ENCODE measurements at places on chromosomes 16 and 17.

DNA sequence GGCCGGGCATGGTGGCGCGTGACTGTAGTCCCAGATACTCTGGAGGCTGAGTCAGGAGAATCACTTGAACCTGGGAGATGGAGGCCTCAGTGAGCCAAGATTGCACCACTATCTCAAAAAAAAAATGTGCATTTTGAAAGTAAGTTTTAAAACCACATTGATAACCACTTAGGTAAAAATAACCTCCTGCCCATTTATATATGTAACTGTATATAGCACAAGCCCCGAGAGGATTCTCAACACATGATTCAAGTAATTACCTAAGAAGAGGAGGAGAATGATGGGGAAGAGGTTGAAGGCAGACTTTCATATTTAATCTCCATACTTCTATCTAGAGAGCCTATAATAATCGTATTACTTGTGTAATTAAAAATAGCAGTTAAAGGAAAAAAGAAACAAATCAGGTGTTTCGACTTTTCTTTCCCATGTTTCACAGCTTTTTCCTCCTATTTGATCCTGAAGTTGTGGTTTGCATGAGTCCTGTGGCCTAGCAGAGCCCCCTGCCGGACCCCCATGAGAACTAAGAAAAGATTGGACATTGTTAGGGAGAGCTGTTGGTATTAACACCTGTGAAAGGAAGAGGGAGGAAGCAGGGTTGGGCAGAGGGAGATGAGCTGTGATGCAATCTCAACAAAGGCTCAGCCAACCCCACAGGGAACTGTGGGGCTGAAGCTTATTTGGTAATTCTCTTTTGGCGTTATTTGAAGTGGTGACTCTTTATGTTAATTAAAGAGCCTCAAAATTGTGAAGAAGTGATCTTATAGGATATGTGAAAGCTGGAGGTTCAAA, 22.1 kb downstream of the PMFBP1 start:
- no peak for DNase-seq

DNA sequence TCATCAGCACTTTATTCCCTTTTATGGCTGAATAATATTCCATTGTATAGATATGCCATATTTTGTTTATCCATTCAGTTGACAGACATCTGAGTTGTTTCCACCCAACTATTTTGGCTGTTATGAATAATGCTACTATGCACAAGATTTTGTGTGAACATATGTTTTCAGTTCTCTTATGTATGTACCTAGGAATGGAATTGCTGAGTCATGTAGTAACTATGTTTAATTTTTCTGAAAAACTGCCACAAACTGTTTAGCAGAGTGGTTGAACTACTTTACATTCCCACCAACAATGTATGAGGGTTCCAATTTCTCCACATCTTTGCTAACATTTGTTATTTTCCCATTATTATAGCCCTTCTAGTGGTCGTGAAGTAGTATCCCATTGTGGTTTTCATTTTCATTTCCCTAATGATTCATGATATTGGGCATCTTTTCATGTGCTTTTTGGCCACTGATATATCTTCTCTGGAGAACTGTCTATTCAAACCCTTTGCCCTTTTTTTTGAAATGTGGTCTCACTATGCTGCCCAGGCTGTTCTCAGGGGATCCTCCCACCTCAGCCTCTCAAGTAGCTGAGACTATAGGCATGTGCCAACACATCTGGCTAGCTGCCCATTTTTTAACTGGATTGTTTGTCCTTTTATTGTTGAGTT, 26.3 kb downstream of the SMURF2 start:
- DNase-seq: no peak

GRCh38 chr17:39364236-39365025, 37.0 kb downstream of the FBXL20 start:
- no peak for DNase-seq

DNA sequence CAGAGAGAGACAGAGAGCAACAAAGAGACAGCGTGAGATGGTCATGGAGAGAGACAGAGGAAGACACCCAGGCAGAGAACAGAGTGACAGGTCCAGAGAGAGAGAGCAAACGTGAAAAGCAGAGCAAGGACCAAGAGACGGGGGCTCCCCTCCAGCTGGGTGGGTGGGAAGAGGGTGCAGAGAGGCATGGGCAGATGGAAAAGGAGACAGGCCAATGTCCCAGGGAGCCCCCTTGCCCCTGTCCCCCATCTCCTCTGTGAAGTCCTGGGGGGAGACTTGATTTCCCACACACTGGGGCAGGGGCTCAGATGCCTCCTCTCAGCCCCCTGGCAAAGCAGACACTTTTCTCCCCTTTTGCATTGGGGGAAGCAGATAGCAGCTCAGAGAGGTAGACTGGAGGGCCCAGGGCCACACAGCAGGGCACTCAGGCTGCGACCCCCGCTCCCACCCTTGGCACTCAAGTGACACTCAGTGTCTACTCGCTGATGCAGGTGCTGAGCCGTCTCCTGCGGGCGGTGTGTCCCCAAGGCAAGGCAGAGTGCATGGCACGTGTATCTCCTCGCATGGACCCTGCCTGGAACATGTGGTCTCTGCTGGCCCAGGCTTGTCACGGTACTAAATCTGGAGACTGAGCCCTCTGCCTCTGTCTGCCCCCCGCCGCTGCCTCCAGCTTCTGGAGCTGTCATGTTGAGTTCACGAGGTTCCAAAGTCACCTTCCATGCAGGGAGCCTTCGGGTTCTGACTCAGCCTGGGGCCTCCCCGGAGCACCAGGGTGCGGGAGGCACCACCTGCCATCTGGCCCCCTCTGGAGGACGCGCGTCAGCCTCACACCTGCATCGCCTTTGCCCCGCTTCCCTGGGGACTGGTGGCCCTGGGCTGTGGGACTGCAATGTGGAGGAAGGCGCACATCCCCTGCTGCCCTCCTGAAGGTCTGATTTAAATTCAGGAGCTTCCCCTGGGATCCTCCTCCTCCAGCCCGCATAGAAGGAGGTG, 215.9 kb upstream of the GSE1 start:
- DNase-seq: no peak

DNA sequence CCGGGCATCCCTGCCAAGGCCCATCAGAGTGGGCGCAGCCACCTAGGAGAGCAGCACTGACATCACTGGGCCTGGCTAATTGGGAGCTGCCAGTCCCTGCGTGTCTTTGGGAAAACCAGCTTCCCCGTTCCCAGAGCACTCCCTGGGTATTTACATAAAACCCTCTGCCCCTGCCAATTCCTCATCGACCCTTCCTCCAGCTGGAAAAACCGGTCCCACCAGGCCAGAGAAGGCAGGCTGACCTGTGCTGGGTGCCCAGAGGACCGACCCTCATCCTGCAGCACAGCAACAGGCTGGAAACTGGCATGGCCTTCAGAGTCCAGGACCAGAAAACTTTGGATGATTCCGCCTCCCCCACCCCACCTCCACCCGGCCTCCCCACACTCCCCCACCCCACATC, 8.2 kb upstream of the FOXN1 start:
- no peak for DNase-seq

- no peak for DNase-seq
Measured at GRCh38 chr17:57751348-57751971, 6.4 kb upstream of the CCDC182 start.

GRCh38 chr17:41116297-41116696, 1.9 kb downstream of the KRTAP4-11 start:
- no peak for DNase-seq

DNA sequence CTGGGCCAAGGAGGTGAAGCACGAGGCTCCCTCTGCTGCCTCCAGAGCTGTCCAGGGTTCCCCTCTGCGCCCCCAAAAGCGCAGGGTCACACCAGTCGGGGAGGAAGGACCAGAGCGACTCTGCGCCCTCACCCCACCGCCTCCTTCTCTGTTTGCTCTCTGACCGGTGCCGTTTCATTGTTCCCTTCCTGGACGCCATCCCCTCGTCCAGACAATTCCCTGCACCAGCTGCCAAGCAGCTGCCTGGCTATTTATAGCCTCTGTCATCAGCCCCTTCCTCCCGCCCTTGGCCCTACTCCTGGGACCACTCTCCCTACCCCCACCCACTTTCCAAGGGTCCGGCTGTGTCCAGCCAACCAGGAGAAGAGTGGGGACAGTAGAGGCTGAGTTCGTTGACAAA, 68.8 kb upstream of the CREBBP start:
- no peak for DNase-seq

DNA sequence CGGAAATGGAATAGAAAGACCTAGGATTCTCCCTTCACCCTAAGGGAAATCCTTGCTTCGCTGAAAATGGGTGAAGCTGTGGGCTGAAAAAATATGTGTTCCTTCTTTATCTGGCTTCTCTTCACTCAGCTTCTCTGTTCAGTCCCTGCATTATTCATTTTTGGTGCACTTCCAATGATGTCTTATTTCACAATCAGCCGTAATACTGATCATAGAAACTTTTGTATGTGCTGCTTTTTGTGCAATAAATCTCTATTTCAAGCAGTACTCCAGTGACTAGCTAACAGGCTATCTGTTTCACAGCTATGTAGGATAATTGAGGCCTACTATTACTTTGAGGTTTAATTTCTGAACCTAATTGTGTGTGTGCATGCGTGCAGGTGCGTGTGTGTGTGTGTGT, 144.6 kb downstream of the FOXL1 start:
- no peak for DNase-seq

DNA sequence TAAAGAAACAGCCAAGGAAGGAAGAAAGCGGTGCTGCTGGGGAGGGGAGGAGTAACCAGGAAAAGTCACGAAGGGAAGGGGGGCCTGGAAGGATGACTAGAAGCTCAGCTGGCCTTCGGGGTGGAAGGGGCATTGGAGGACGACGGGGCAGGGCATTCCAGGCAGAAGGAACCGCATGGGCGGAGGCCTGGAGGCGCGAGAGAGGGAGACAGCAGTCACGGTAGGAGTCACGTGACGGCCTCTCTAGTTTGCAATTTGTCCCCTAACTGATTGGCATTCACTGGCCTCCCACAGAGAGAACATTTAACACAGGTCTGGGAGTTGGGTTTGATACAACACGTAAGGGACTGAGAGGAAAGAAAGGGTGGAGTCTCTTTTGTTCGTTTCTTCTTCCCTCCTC, 63.9 kb downstream of the RTN4RL1 start:
- no peak for DNase-seq

Measured in hematopoietic multipotent progenitor cell treated with erythropoietin and hydrocortisone succinate and interleukin-3 and kit ligand, for 15 days (in vitro differentiated cells).